NCI-H1092 (cell line): ENCODE measurements at places on chromosomes 2 and 18.

DNA sequence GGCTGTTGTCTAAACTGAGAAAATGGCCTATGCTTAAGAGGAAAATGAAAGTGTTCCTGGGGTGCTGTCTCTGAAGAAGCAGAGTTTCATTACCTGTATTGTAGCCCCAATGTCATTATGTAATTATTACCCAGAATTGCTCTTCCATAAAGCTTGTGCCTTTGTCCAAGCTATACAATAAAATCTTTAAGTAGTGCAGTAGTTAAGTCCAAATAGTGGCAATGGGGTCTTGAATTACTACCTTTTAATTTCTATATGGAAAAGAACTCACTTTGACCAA is 13.8 kb upstream of the ALLC start:
- no peak for DNase-seq

GRCh38 chr2:178075006-178075326 is 2.4 kb upstream of the PDE11A start:
- DNase-seq: no peak

GRCh38 chr2:76274160-76274559 is 563.4 kb upstream of the GCFC2 start:
- no peak for DNase-seq

GRCh38 chr2:127275356-127275755 is 18.6 kb downstream of the ERCC3 start:
- no peak for DNase-seq

- DNase-seq: no peak
Observed at GRCh38 chr2:173239644-173240043, 115.0 kb upstream of the CDCA7 start.
